Naive B cell (primary cell): ENCODE measurements at places on chromosomes 12 and 14. TPM values are rescaled to one million over a fixed set of nuclear protein-coding genes. Genes with fewer than 3 reads are reported as not detected.

GRCh38 chr12:118120579-118121363, 15.2 kb upstream of the PEBP1 start:
- peak overlapping the region; percentile 87 for H3K27ac ChIP-seq
- H3K27me3 ChIP-seq = no peaks in the 10 kb centered on the region
- H3K4me3 ChIP-seq = no peak overlapping the region
- no peak for DNase-seq
- H3K36me3 ChIP-seq = no peaks in the 10 kb centered on the region

Gene ACOT6
- polyA plus RNA-seq = not detected

DNA sequence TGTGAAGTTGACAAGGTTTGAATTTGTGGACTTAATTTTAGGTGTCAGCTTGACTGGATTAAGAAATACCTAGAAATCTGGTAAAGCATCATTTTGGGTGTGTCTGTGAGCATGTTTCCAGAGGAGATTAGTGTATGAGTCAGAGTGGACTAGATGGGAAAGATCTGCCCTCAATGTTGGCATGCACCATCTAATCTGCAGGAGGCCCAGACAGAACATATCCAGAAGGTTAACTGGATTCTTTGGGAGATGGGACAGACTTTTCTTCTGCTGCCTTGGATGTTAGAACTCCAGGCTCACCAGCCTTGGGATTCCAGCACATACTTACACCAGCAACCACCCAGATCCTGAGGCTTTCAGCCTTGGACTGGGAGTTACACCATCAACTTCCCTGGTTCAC, 14.1 kb downstream of the SGPP1 start:
- peaks cover 33% of the 10 kb centered on the region for H3K4me1 ChIP-seq
- no peak for DNase-seq
- no peaks in the 10 kb centered on the region for H3K27me3 ChIP-seq
- H3K27ac ChIP-seq = no peak overlapping the region

DNA sequence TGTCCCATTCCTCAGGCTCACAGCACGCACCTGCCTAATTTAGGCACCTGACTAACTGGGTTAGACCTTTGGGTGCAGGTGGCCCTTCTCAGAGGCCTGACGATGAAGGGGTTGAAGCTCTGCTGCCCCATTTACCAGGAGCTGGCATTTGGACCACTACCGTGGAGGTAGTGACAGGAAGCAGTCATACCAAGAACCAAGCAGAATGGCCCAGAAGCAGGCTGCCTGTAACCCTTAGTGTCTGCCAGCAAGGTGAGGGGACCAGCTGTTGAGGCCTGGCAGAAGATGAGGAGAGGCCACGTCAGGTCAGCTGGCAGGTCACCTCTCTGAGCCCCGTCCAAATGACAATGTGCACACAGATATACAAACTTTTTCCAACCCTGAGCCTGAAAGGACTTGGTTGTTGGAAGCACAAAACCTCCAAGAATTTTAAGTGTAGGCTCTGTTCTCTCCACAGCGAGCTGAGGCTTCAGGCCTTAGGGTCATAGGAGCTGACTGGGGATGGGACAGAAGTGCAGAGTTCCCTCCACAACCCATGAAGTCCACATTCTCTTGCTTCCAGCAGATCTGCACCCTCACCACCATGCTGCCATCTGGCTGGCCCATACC, 23.1 kb downstream of the VASH1 start:
- no peak overlapping the region for H3K4me3 ChIP-seq
- no peak for DNase-seq
- no peak overlapping the region for H3K27ac ChIP-seq
- no peaks in the 10 kb centered on the region for H3K4me1 ChIP-seq
- no peaks in the 10 kb centered on the region for H3K27me3 ChIP-seq

DNA sequence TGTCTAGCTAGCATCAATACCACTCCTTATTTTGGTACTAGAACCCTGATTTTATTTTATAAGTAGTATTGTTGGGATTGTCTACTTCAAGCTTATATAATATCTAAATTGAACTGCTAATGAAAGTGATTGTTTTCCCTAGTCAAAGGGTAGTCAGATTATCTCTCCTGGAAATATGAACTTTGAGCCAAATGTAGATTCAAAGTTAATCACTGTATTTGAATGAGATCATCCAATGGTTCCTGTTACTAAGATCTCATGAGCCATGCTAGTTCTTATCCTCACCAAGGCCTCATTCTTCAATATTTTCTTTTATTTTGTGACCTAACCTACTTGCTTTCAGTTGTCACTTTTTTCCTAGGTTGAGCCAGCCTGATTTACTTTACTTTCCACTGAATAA, 276.7 kb downstream of the RASSF9 start:
- H3K27ac ChIP-seq = no peak overlapping the region
- no peak for DNase-seq
- no peaks in the 10 kb centered on the region for H3K36me3 ChIP-seq
- no peaks in the 10 kb centered on the region for H3K4me1 ChIP-seq
- H3K4me3 ChIP-seq = no peak overlapping the region

DNA sequence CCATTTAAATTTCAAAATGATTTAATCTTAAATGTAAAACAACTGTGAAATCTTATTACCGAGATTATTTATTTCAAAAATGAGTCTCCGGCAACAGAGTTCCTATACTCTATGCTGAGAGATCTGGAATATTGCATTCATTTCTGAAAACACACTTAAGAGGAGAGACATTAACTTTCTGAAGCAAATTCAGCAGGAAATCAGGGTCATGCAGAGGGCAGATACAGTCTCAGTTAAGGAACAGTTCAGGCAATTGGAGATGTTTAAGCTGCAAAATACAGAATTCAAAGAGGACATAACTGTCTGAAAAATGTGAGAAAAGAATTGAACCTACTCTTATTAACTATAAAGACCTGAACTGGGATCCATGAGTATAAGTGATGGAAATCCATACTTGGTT, 320.7 kb downstream of the PAWR start:
- no peak overlapping the region for H3K27ac ChIP-seq
- no peaks in the 10 kb centered on the region for H3K27me3 ChIP-seq
- no peak overlapping the region for H3K4me3 ChIP-seq
- no peak for DNase-seq
- no peaks in the 10 kb centered on the region for H3K4me1 ChIP-seq

Gene RGS6
- polyA plus RNA-seq = not detected

Gene RFX4
- polyA plus RNA-seq = not detected
